ENCODE measurements at places on chromosomes 2 and 18.

GRCh38 chr2:84841577-84841976 lies 39.3 kb downstream of the TRABD2A start:
- ATAC-seq, result no peak

- ATAC-seq, result no peak
Measured at GRCh38 chr2:42328148-42328833, 32.7 kb downstream of the COX7A2L start.

DNA sequence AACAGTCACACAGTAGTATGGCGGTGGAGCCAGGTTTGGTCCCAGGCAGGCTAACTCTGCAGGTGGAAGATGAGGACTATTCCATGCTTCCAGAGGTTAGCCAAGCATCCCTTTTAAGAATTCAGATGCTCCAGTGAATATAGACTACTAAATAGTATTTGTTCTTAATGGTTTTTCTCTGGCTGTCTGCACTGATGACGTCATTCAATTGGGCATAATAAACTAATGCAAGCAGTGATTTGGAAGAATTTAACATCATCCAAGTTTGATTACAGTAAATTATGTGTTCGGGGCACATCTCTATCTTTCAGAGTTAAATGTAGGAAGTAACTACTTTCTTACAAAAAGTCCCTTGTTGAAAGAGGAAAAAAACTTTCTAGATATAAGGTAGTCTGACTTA lies 78.8 kb upstream of the RND3 start:
- ATAC-seq, result no peak

- peak; percentile 80 for ATAC-seq
Measured at GRCh38 chr2:86764661-86765309, 25.9 kb downstream of the CD8A start.

- ATAC-seq, result no peak
Measured at GRCh38 chr2:80815259-80815658, 510.7 kb upstream of the LRRTM1 start.

- no peak for ATAC-seq
Measured at GRCh38 chr2:115400940-115401339, 958.5 kb downstream of the DPP10 start.
